ENCODE measurements at places on chromosomes 12 and 14.

GRCh38 chr12:1204581-1205121 is 213.6 kb downstream of the ERC1 start:
- H3K4me3 ChIP-seq, result peak overlapping the region; percentile 13
- no peak for DNase-seq
- peaks cover 8% of the 10 kb centered on the region for H3K36me3 ChIP-seq
- H3K4me1 ChIP-seq, result peaks cover 36% of the 10 kb centered on the region
- H3K27ac ChIP-seq, result peak overlapping the region; percentile 17
- H3K27me3 ChIP-seq, result no peaks in the 10 kb centered on the region

DNA sequence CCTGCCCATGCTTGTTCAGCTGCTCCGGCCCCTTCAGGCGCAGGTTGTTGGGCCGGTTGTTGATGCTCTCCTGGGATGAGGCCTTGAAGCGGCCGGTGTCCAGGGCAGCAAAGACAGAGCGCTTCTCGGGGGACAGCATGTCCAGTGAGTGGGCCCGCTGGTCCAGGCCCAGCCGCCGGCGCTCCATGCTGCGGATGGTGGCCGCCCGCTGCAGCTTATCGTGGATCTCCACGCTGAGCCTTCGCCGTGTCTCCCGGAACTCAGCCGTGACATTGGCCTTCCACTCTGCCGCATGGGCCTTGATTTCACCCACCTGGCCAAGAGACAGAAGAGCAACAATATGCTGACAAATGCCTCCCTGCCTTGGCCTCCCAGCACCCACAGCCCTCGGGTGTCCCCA is 137.2 kb downstream of the KCNK10 start:
- H3K27ac ChIP-seq, result no peak overlapping the region
- no peaks in the 10 kb centered on the region for H3K4me1 ChIP-seq
- no peak overlapping the region for H3K4me3 ChIP-seq
- no peaks in the 10 kb centered on the region for H3K36me3 ChIP-seq
- DNase-seq, result no peak

DNA sequence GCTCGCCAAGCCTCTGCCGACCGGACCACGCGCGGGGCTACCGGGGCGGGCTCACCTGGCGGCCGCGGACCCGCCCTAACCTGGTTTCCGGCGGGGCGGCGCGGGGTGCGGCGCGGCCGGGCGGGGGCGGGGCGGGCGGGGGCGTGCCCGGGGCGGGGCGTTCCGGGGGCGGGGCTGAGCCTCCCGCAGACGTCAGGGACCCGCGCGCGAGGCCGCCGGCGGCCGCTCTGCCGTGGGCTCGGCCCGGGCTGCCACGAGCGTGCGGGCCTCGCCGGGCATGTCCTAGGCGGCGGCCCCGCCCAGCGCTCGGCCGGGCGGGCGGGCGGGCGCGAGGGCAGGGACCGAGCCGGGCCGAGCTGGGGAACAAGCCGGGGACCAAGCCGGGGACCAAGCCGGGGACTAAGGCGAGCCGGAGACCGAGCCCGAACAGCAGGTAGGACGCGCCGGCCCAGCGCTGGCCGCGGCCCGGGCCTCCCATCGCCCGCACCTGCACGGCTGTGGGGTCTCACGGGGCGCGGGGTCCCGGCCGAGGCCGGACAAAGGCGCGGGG is at the start of gene CEP170B:
CEP170B (plus strand) TSS at position 188 of the 550 bp plus-strand sequence. CDS start 3,183 bp downstream, outside the sequence.
- peaks cover 47% of the 10 kb centered on the region for H3K36me3 ChIP-seq
- peak within 1 kb of the TSS; percentile 94 for H3K4me3 ChIP-seq
- peak within 1 kb of the TSS; percentile 91 for H3K27ac ChIP-seq
- DNase-seq, result no peak
- no peaks in the 10 kb centered on the region for H3K27me3 ChIP-seq

DNA sequence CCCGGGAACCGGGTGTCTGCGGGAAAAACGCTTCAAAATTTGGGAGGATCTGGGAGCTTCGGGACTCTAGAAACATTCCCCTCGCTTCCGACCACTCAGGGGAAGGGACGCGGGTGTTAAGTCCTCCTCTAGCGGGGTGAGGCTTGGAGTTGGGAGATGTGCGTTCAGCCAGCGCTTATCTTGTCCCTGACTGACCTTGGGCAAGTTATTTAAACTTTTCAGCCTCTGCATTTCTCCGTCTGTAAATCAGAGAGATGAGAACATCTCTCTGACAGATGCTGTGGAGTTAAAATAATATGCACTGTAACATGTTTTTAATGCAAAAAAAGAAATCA is 76.9 kb upstream of the ANO4 start:
- no peaks in the 10 kb centered on the region for H3K27me3 ChIP-seq
- peak overlapping the region; percentile 52 for H3K4me3 ChIP-seq
- H3K36me3 ChIP-seq, result no peaks in the 10 kb centered on the region
- peak overlapping the region; percentile 7 for H3K27ac ChIP-seq

- no peaks in the 10 kb centered on the region for H3K27me3 ChIP-seq
- H3K4me3 ChIP-seq, result no peak overlapping the region
- DNase-seq, result no peak
- no peaks in the 10 kb centered on the region for H3K36me3 ChIP-seq
- H3K27ac ChIP-seq, result peak overlapping the region; percentile 96
Observed at GRCh38 chr12:46493150-46493833, 120.7 kb upstream of the SLC38A2 start.

- H3K4me1 ChIP-seq, result no peaks in the 10 kb centered on the region
- H3K36me3 ChIP-seq, result no peaks in the 10 kb centered on the region
- H3K27ac ChIP-seq, result no peak overlapping the region
- no peaks in the 10 kb centered on the region for H3K27me3 ChIP-seq
- DNase-seq, result no peak
Observed at GRCh38 chr12:97877404-97877803, 414.8 kb downstream of the RMST start.

DNA sequence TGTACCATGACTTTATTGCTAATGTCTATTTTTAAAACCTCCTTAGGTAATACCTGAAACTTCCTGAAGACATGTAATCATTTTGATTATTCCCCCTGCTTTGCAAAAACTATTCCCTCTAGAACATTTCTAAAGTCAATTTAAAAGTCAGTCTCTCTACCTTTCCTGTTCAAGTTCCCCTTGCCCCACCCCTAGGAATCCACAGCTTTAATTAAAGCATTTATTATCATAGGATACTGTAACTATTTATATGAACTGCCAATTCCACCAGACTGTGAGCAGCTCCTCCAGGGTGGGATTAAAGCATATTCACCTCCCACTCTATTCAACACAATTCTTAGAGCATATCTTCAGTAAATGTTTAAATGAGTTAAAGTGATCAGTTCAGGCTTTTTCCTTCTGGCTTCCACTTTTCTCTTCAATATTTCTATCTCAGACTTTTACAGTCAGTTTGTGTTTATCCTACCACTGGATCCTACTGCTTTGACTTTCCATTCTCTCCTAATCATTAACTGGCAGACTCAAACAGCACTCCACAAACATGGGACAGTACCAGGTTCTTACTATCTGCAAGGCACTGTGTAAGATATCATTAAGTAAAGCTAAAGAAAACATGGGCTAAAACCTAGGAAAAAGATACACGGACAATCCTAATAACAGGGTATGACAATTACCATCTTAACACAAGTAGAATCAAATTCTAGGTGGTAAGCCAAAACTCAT is 39.1 kb downstream of the PTPN21 start:
- no peaks in the 10 kb centered on the region for H3K27me3 ChIP-seq
- no peak for DNase-seq
- peaks cover 6% of the 10 kb centered on the region for H3K36me3 ChIP-seq
- no peak overlapping the region for H3K4me3 ChIP-seq
- H3K27ac ChIP-seq, result no peak overlapping the region
- H3K4me1 ChIP-seq, result peaks cover 8% of the 10 kb centered on the region

DNA sequence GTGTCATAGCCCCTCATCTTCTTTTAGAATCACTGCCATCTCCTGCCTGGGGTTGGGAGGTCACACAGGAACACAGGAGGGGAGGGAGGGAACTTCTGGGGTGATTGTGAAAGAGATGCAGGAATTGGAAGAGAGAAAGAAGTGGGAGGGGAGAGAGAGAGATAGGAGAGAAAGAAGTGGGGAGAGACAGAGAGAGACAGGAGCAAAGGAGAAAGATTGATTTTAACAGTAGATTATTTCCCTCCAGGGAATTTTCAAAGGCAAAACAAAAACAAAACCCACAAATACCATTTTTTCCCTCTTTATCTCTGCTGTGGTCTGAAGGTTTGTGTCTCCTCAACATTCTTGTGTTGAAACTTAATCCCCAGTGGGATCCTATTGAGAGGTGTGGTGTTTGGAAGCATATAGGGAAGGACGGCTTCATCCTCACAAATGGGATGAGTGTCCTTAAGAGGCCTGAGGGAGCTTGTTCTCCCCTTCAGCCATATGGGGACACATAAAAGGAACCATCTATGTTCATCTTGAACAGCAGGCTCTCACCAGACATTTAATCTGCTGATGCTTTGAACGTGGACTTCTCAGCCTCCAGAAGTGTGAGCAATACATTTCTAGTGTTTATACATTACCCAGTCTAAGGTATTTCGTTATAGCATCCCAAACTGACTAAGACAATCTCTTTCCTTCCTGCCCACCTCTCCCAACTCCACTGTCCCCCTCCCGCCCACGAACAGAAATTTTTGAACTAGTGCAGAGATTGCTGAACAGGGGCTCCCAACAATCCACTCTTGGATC is 134.9 kb upstream of the MAX start:
- H3K4me3 ChIP-seq, result no peak overlapping the region
- no peak for DNase-seq
- peak overlapping the region; percentile 47 for H3K27ac ChIP-seq
- H3K27me3 ChIP-seq, result no peaks in the 10 kb centered on the region
- no peaks in the 10 kb centered on the region for H3K36me3 ChIP-seq

- DNase-seq, result no peak
- H3K27ac ChIP-seq, result no peak overlapping the region
- no peaks in the 10 kb centered on the region for H3K36me3 ChIP-seq
- no peaks in the 10 kb centered on the region for H3K27me3 ChIP-seq
Observed at GRCh38 chr12:26740991-26741390, 92.0 kb downstream of the ITPR2 start.
